Muscle of arm (tissue), 14 donors: ENCODE measurements at places on chromosomes 2 and 18.

GRCh38 chr2:118065921-118066511, 22.3 kb upstream of the INSIG2 start:
- no peak for DNase-seq

- no peak for DNase-seq
These were observed 6.7 kb downstream of the RPE start for GRCh38 chr2:210009126-210009525.

DNA sequence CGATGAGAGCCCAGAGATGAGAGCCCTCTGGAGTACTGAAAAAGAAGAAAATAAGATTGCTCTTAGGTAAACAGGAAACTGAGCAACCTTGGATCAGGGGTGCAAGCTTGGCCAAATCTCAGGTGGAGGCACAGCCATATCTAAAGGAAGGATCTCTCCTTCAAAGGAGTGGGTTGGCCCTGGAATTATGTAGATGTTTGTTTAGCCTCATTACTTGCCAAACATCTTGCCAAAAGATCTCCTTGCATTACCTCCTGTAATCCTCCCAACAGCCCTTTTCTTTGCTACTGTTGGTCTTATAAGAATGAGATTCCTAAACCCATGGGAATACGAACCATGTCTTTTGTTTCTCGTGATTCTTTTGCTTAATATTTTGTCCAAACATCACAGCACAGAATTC, 332.6 kb upstream of the NCKAP5 start:
- DNase-seq, result no peak

GRCh38 chr2:22952656-22953225, 432.2 kb upstream of the KLHL29 start:
- no peak for DNase-seq

GRCh38 chr2:230234122-230234722, 8.7 kb downstream of the SP140 start:
- no peak for DNase-seq

GRCh38 chr18:21745231-21745630, 4.6 kb downstream of the MIB1 start:
- DNase-seq, result no peak

DNA sequence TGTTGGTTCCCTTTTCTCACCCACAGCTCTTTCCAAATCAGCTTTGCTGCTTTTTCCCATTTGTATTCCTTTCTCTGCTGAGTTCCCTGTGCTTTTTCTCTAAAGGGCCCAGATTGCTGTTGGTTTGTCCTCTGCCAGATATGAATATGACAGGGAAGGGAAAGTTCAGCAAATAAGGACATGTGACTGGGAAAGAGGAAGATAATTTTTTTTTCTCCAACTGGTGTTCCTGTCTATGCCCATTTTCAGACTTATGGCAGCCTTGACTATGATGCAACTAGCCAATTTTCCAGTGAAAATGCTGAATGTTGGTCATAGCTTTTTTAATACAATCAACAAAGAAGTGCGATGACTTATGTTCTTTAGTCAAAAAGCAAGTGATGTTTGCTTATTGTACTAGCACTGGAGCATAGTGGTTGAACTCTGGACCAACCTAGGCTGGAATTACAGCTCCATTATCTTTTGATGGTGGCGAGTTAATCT, 7.7 kb downstream of the MDH1 start:
- DNase-seq, result no peak

GRCh38 chr2:200077838-200078237, 122.5 kb downstream of the MAIP1 start:
- DNase-seq, result no peak

GRCh38 chr2:2655453-2656114, 324.5 kb upstream of the MYT1L start:
- no peak for DNase-seq

DNA sequence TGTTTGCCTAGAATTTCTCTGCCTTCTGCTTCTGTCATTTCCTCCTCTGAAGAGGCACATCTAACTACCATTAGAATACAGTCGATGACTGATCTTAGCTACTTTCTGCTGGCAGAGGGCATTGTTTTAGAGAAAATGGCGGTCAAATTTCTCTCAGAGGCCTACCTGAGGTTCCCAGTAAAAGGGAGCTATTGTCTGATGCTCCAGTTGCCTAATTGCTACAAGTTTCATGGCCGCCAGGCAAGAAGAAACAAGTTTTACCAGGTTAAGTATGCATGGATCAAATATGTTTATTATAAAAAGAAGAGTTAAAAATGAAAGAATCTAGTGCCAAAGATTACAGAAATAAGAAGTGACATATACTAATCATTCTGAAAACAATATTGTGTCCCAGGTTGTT, 416.6 kb downstream of the DSC3 start:
- no peak for DNase-seq

- DNase-seq, result no peak
These were observed 597.5 kb downstream of the SLC4A3 start for GRCh38 chr2:220224691-220225543.

- DNase-seq, result no peak
These were observed 8.4 kb upstream of the NMI start for GRCh38 chr2:151297882-151298281.

DNA sequence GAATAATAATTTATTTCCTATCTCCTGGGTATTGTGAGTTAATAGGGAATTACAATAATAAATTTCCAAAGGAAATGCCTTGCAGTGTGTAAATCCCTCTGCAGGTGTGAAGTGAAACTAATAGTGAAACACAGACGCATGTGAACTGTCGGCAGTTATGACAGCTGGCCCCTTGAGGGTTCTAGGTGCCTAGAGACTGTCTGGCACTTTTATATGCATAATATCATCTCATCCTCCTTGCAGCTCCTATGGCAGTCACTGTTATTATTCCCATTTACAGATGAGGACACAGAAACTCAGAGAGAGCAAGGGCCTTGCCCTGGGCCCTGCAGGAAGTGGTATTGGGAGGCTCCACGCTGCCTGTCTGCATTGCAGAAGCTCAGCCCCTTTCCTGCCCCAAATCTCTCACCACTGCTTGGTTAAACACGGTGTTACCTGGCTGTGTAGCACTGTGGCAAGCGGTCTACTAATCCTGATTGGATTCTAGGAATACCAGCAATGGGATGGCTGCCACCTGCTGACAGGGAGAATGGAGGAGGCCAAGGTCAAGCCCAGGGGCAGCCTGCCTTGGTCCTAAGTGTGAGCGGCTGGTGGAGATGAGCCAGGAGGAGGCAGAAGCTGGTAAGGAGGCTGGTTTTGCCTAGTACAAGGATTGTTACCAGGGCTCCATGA, 32.8 kb upstream of the ACKR3 start:
- DNase-seq, result no peak

GRCh38 chr2:69163109-69163508, 150.1 kb downstream of the ANTXR1 start:
- no peak for DNase-seq

- DNase-seq, result no peak
These were observed 422.5 kb upstream of the CRIM1 start for GRCh38 chr2:35933031-35933430.

GRCh38 chr18:43007365-43007764, 108.1 kb downstream of the RIT2 start:
- DNase-seq, result no peak

DNA sequence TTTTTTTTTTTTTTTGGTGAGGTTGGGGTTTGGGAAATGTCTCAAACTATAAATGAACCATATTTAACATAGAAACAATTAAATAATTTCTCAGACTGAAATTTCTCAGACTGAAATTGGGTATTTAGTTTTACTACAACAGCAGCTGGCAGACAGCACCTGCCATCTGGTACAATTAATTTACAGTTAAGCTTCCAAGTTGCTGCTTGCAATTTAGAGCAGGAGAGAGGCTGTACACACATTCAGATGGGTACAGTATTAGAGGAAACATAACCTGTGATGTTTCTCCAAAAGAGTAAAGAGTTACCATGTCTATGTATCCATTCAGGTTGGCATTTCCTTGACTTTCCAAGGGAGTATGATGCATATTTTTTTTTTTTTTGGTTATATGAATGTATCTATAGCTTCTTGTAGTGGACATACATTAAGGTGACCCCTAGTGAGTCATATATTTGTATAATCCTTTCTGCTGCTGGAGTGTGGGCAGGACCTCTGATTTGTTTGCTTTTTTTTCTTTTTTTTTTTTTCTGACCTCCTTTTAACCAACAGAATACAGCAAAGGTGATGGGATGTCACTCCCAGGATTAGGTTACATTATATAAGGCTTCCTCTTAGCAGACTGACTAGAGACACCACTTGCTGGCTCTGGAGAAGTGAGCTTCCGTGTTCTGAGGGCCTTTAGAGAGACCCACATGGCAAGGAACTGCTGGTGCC, 201.7 kb downstream of the PTH2R start:
- DNase-seq, result no peak

DNA sequence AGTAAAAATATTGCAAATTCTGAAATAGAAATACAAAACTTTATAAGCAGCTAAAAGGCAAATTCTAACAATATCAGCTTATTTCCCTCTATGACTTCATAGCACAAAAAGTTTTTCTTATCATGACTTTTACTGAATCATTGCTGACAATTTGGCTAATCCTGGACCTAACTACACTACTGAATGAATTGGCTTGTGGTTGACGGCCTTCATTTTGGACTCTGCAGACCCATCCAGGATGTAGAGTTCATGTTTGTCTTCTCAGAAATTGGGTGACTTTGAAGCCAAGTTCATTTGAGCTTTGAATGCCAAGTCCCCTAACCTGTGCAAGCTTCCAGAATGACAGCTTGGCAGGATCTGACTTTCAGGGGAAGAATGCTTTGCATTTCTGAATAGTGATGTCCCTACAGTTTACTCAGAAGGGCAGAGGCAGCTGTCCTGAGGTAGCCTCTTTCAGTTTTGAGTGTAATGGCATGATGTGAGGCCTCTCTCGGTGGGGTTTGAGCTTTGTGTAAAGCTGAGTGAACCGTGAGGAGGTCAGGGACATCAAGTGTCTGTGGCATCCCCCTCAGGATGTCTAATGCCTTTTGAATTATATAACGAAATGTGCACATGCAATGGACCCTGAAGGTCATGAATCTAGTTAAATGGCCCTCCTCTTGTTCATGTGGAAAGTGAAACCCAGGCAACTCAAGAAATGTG, 48.0 kb downstream of the EFEMP1 start:
- no peak for DNase-seq
